NCI-H1105 (cell line): ENCODE measurements at places on chromosomes 7 and 10.

DNA sequence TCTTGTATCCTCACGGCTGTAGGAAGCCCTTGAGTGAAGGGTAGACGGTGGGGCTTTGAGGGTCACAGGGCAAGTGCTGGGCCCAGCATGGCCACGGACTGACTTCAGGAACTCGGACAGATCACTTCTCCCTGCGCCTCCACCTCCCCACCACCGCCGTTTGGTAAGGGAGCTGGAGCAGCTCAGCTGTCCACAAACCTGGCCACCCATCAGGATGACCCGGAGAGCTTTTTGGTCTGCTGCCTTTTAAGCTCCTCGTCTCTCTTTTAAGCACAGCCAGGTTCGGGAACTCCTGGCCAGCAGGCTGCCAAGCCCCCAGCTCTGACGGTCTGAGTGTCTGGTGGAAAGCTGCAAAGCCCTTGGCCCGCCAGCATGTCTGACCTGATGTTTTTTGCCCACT lies 64.1 kb downstream of the ABRAXAS2 start:
- DNase-seq: no peak

- DNase-seq: no peak
These were observed 157.3 kb downstream of the LRRC4 start for GRCh38 chr7:127873715-127874636.

DNA sequence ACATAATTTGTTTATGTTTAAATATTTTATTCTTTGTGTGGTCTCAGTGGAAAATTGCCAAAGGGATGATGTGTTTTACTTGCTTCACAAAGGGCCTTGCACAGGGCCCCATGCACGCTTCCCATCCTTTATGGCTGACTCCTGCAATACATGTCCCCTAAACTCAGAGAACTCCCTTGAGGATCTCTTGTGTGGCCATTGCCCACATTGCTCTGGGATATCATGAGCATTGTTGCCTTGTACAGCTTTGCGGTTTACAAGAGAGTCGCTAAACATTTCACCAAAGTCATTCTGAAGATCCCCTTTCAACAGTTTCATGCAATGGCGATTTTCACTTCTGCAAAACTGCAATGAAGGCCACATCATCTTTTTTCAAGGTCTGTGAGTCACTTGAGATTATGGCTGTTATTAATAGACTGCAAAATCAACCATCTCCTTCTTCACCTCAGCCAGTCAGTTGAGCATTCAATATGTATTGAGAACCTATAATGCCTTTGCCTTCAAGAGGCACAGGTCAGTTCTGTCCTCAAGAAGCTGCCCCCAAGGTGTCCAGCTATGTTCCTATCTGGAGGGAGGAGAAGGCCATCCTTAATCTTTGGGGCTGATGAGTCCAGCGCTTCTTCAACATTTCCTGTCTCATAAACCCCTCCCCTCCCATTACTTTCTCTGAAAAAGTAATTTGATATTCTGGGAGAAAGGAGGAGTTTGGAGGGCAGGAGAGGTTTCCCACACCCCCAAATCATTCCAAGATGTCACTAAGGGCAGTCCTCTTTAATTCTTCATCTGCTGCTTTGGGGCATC lies 108.1 kb downstream of the CCDC71L start:
- no peak for DNase-seq

DNA sequence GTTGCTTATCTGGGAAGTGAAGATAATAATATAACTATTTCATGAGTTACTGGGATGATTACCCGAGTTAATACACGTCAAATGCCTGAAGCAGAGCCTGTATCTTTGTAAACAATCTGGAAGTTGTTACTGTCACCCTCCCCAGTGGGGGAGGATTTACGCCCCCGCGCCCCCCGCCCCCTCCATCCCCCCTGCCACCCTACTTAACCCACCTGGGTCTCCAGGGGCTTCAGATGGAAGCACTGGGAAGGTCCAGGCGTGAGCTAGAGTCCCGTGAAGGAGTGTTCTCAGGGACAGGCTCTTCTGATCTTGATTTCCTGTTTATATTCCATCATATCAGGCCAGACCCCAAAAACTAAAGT lies 691 bp upstream of the PPA1 start:
- no peak for DNase-seq

DNA sequence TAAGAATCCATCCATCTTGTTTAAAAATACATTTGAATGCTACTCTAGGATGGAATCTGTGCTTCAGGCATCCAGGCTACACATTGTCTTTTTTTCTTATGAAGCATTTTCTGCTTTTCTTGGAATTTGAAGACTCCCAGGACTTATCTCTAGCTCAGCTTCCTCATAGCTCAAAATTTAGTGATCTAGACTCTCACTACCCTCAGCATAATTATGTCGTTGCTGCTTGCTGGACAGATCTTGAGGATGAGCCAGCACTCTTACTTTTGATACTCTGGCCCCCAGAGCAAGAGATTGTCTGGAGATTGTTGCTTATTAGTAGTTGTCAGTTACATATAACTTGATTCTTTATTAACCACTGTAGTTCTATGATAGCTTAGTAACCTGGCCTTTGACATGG lies 83.3 kb upstream of the FGL2 start:
- no peak for DNase-seq

GRCh38 chr7:29480934-29481651 lies 82.5 kb upstream of the PRR15 start:
- DNase-seq: no peak

GRCh38 chr10:130961506-130962239 lies 349.8 kb downstream of the TCERG1L start:
- DNase-seq: no peak

DNA sequence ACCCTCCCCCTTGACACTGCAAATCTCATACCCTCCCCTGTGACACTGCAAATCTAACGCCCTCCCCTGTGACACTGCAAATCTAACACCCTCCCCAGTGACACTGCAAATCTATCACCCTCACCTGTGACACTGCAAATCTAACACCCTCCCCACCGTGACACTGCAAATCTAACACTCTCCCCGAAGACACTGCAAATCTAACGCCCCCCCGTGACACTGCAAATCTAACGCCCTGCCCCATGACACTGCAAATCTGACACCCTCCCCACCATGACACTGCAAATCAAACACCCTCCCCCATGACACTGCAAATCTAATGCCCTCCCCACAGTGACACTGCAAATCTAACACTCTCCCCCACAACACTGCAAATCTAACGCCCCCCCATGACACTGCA lies 603.7 kb downstream of the DNAJB6 start:
- DNase-seq: no peak

GRCh38 chr7:113217314-113217713 lies 99.0 kb upstream of the SMIM30 start:
- peak; percentile 62 for DNase-seq

- DNase-seq: no peak
These were observed 21.6 kb downstream of the TES start for GRCh38 chr7:116231949-116232348.

DNA sequence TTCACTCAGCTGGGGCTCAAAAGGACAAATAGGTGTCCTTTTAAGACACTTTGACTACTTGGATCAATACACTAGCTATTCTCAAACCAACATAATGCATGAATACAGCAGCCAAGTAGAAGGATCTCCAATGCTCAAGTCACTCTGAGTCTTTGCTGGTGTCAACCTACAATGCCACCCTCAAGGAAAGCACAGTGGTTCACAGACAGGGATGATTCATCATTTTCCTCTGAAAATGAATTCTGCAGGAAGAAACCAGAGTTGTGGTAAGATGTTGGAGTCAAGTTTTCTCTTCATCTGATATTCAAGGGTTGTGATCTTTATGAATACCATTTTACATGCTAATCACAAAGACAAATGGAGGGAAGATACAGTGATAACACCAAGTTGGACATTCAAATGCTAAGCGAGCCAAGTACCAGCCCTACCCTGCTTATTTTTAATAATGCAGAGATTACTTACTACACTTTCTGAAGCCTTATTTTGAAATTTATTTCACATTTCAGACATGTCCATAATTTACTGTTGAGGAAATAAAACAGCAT lies 143.1 kb upstream of the FGFR2 start:
- DNase-seq: no peak
